Activated CD8-positive, alpha-beta memory T cell treated with anti-CD3 and anti-CD28 coated beads for 1 hour (primary cell): ENCODE measurements at places on chromosomes 3 and 15.
A peak's percentile ranks its signal among the peaks of the same experiment; 100 is the strongest.

DNA sequence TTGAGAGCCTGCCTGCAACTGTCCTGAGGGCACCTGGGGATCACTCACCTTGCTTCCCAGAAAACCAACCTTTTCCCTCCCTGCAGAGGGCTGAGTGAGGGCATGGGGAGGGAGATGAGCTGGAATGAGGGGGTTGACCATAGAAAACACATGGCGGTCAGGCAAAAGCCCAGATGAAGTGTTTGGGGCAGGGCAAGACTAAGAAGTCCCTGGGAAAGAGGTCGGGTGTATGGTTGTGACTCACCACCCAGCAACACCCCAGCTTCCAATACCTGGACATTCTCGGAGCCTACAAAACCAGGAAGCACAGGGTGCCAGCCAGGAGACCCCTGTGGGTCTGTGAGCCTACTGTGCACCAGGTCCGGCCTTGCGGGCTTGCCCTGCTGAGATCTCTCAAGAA is 95.3 kb upstream of the ATP2B2 start:
- no peak for DNase-seq

DNA sequence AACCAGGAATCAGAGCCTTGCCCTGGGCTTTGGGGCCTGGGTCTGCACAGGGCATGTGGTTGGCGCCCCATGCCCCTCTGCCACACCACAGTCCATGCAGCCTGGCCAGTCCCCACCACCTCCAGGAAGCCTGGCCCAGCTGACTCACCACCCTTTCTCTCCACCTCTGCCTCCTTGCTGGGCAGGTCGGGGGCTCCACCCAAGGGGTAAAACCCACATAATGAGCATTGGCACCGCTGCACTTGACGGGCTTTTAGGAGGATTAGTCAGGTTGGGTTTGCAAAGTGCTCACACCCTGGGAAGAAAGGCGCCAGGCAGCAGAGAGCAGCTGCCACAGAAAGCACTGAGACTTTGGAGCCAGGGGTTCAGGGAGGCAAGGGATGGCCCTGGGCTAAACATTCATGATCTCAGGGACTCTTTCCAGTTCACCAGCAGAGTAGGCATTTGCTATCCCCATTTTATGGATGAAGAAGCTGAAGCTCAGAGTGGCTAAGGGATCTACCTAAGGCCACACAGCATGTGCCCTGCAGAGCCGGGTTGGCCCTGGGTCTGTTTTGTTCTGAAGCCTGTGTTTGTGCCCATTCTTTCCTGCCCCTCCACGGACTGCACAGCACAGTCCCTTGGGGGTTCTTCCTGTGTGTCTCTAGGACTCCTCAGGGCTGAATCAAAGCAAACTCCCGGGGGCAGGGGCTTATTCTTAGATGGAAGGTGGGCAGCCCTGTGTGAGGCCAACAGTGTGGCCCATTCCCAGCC is 113.4 kb downstream of the ETFA start:
- DNase-seq: no peak

- no peak for DNase-seq
Measured at GRCh38 chr3:49616491-49616941, 57.6 kb upstream of the APEH start.

- DNase-seq: peak; percentile 36
Measured at GRCh38 chr3:50542177-50543034, 25.1 kb downstream of the C3orf18 start.

DNA sequence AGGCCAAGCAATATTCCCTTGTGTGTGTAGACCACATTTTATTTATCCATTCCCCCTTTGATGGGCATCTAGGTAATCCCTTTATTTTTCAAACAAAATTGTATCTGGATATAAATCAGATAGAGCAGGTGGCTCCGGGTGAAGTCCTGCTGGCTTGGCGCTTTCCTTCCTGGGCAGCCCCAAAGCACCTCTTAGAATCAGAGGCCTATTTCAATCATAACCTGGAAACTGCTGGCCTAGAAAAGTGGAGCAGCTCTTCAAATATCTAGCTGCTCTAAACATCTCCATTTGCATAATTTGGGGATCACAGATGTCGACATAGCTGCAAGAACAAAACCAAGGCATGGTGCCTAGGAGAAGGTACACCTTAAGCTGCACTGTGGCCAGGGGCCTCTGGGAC is 40.2 kb downstream of the RASGRF1 start:
- no peak for DNase-seq

DNA sequence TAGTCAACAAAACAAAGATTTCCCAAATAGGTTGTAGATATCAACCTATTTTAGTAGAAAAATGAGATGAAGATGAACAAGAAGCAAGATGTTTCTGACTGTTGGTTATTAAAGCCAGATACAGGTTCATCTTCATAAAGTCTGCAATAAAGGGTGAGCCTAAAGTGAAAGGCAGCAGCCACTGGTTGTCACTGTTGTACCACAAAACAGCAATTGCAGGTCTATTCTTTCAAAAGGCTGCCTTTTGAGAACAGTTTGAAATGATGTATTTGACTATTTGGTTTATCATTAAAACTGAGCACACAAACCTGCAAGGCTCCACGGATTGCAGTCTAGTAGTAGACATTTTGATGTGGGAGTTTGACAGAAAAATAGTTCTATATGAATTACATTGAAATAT is 543.4 kb downstream of the GBE1 start:
- DNase-seq: no peak

DNA sequence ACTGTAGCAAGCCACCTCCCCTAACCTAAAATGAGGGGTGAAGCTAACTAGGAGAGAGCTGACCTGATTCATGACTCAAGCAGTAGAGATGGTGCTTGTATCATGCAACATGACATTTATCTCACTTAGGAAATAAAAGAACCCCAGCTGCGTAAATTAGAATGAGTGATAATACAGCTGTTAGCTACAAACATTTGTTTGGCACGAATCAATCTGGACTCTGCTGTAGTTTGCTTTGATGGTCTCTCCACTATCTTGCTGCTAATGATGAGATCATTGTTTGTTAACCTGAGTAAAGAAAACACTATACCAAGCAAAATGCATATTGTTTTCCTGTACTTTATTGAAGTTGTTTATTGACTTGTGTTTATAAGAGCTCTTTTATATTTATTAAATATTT is 92.6 kb downstream of the ALDH1A2 start:
- no peak for DNase-seq

DNA sequence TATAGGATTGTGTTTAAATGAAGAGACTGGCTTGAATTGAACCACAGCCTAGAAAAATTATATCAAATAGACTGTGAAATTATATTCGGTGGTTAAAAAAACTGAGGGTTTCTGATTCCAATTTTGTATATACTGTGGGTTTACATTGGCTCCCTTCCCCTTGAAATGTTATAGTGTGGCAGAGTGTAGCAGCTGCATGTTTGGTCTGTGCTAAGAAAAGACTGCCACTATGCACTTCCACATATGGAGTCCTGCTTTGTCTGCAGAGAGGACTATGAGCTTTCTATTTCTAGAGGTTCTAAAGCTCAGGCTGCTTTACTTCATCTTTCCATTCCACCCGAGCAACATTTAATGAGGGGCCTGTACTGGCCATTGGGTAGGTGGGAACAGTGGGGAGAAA is 112.3 kb downstream of the P3H2 start:
- DNase-seq: no peak

DNA sequence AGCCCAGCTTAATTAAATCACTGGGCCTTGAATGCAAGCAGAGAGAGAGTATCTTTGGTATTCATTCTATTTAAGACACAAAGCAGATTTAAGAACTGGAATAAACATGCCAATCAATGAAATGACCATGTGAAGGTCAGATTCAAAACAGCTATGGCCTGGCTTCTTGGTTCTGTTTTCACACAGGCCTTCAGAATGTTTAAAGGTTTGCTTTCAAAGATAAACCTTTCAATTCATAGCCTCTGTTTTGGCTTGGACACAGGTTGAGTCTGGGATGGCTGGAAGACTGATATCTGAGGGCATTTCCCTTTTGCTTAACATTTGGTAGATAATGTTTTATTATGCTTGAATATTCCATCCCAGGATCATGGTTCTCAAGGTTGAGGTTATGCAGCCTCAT is 244.4 kb upstream of the KBTBD8 start:
- no peak for DNase-seq

DNA sequence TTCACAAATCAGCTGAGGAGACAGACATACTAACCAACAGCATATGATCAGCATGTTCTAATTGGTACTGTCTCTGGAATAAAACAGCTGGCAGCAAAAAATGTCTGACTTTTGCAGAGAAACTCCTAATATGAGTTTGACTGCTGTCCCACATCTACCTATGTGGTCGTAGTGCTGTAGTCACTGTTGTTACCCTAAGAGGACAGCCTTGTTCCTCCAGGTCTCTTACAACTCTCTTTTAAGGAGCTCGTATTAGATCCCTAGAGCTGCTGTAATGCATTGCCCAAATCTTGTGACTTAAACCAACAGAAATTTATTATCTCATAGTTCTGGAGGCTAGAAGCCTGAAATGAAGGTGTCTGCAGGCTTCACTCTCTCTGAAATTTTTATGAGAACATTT is 92.1 kb downstream of the TGFBR2 start:
- no peak for DNase-seq

DNA sequence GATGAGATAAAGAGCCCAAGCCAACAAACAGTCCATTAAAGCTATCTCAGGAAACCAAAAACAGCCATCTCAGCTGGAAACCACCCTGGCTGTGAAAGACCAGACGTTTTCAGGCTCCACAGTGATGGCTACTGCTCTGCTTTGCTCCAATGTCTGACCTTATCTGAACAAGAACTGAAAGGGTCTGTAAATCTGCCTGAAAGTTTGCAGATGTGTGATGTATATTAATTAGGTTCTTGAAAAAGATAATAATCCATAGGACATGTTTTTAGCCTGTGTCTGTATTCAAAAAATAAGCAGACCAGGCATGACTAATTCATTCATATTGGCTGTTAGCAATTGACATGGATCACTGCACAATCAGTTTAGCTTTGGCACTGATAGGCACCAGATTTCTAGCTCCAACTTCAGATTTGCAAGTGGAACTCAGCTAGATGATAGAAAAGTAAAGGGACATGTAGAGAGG is 611.4 kb upstream of the NAALADL2 start:
- DNase-seq: no peak
